Brain microvascular endothelial cell (primary cell): ENCODE measurements at places on chromosomes 3 and 15.

GRCh38 chr15:51825698-51826097 is 3.8 kb upstream of the TMOD3 start:
- DNase-seq, result no peak

DNA sequence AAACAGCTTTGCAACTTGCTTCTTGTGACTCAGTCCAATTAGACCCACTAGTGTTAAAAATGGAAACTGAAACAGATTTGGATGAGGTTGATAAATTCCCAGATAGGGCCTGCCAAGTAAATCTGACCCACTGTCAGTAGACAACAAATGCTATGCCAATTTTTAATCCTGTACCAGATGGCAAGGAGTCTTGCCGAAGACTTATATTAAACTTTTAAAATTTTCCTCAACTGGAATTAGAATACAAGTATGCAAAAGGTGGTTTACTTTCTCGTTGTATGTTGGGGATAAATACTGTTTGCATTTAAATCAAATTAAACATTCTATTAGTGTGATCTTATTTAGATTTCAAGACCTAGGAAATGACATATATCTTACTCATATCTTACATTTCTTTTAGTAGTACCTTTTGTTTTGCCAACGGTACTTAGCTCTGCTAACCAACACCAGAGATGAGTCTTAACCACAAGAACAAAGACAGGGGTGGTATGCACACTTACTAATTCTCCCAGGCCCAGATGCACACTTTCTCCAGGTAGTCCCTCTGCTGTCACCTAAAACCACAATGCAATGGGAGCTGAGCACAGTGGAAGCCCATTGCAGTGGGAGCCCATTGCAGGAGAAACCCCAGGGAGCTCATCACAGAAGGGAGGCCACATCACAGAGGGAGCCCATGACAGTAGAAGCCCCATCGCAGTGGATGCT is 77.8 kb downstream of the WWTR1 start:
- peak; percentile 56 for DNase-seq

DNA sequence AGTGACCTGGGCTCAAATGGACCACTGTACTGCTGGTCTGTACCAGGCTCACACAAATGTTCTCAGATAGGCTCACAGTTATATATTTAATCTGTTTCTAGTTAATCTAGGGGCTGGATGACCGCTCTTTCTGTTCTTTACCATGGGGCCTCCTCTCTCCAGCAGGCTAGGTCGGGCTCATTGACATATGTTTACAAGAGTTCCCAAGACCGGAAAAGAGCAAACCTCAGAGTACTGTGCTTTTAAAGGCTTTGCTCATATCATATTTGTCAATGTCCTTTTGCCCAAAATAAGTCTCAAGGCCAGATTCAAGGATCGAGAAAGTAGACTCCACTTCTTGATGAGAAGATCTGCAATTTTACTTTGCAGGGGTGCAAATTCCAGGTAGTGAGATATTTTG is 348.0 kb upstream of the EPHA6 start:
- no peak for DNase-seq

- no peak for DNase-seq
Measured at GRCh38 chr3:196063049-196063448, 18.8 kb downstream of the TFRC start.

DNA sequence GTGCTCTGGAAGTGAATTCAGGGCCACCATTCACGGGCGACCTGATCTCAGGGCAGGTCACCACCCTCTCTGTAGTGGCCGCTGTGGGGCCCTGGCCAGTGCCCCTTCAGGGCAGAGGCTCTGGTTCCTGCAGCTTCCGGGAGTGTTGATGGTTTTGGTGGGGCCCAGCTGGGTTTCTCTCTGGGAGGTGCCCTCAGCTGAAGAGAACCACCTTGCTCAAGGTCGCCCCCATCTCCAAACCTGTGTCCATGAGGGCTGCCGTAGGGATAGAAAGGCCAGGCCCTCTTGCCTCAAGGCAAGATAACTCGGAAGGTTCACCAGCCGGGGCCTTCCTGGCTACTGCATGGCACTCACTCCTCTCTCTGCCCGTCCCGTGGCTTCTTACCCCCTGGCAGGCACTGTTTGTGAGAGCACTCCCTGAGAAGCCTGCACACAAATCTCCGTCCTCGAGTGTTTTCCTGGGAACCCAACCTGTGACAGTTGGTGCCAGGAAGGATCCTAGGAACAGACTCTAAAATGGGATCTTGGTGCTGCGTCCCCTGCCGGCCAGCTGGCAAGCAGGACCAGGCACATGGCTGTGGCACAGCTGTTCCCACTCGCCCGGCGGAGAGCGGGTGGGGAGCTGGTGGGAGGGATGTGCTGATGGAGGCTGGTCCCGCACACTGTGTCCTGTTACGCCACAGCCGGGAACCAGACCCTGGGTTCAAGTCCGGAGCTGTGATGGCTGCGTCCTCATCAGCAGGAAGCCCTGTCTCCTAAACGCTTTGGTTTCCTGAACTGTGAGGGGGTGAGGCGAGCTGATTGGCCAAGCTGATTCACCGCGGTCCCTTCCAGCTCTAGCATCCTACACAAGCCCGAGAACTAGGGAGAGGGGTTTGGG is 23.2 kb upstream of the PIGZ start:
- no peak for DNase-seq

- DNase-seq, result no peak
Measured at GRCh38 chr3:159861369-159861987, 127.2 kb upstream of the IL12A start.

DNA sequence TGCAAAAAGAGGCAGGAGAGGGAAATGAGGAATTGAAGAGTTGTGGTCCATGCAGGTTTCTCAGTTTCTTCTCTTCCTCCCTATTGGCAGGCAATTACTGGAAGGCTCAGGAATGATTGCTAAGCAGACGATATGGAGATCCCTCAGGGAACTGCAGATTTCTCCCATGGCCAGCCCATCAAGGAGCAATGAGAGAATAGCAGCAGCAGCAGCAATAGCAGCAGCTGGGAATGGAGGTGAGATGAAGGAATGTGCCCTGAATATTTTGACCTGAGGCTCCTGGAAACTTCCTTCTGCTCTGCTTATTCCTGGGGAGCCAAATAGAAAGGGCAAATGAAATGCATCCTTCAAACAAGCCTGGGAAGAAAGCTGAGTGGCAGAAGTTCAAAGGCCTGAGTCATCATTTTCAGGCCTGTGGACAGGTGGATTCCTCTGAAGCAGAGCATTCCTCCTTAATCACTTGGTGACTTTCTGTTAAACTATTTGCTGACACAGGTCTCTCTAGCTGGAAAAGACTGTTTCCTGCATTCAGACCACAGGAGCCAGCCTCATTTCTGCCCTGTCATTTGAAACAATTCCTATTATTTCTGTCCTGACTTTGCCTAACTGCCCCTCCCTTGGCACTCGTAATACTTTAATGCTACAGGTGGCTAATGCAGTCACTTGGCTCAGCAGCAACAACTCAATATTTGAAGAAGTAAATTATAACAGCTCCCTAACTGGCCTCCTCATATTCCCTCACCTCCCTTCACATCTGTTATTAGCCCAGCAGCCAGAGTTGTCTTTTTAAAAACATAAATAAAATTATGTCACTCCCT is 146.9 kb upstream of the GADL1 start:
- DNase-seq, result peak; percentile 83

DNA sequence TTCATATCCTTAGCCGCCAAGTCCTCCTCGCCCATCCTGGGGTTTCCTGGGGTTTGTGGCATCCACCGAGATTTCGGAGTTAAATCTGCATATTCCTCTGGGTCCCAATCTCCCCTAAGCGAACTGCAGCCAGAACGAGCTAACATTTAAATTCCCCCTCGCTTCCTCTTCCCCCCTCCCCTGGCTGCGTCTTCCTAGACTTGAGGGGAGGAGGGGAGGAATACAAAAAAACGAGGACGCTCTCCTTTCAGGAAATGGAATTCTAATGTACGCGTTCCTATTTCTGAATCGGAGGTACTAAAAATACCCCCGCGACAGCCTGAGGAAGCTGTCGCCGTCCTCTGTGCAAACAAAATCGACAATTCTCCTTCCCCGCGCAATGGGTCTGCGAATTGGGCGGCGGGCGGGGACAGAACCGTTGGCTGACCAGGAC is 5.6 kb downstream of the FEZF2 start:
- DNase-seq, result no peak

- DNase-seq, result peak; percentile 90
Measured at GRCh38 chr15:50828610-50829206, 63.2 kb upstream of the SPPL2A start.

DNA sequence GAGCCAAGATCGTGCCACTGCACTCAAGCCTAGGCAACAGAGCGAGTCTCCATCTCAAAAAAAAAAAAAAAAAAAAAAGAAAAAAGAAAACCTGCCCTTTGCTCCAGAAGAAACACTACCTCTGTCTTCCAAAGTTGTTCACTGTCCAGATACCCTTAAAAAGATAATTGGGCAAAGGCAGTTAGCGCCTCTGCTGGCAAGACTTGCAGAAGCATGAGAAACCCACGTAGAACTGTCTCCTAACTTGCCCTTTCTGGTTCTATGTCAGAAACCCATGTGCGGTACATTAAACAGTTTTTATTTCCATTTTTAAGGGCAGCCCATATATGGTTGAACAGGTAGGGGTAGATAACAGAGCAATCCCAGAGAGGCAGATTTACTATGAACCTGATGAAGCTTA is 1026.4 kb downstream of the ROBO2 start:
- DNase-seq, result no peak

- no peak for DNase-seq
Measured at GRCh38 chr3:194120789-194121770, 14.9 kb upstream of the HES1 start.

GRCh38 chr3:105866656-105867653 is 1.9 kb downstream of the CBLB start:
- DNase-seq, result peak; percentile 53

- peak; percentile 60 for DNase-seq
Measured at GRCh38 chr15:78457101-78457500, 19.1 kb downstream of the IREB2 start.

- DNase-seq, result peak; percentile 61
Measured at GRCh38 chr3:41960826-41961750, 815 bp downstream of the ULK4 start.

- DNase-seq, result peak; percentile 48
Measured at GRCh38 chr15:67433495-67434099, 87.3 kb upstream of the C15orf61 start.

DNA sequence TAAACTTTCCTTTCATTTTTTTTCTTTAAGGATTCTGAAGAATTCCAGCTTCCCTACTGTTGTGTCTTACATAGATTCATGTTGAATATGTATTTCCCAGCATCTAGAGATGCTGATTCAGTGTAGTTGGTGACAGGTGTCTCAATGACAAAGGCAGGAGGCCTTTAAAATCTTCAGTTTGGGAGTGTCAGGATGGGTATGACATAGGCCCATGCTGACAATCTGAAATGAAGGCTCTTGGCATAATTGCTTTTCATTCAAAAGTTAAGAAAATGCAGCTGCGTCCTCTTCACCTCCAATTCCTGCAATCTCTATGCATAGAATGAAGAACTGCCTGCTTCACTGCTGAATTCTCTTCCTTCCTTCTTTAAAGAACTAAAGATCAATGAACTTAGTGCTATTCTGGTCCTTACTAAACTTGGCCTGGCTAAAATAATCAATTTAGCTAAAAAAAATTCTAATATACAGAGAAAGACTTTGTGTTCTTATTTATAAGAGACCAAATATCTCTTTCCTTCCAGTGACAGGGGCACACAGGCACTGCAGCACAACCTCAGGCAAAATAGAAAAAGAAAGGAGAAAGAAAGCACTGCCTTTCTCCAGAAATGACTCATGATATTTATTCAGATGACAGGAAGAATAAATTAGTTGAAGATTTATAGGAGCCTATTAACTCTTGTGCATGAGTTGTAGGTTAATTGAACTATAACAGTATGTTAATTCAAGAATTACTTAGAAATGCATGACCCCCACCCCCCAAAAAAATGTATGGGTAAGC is 152.6 kb upstream of the GBE1 start:
- no peak for DNase-seq

DNA sequence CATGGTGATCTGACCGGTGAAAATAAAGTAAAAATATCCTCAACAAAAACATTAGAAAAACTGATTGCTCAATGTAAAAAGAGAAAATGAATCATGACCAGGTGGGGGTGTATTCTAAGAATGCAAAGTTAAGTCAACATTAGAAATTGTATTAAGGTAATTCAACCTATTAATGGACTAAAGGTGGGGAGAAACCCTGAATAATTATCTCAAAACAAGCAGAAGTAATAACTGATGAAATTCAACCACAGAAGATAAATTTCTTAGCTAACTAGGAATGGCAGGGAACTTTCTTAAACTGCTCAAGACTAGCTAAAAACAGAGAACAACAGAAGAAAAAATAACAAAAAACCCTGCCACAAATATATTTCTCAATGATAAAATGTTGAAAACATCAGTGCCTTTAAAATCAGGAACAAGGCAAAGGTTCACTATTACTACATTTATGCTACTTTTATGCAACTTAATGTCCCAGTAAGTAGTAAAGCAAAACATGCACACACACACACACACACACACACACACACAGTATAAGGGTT is 204.4 kb upstream of the THBS1 start:
- no peak for DNase-seq

GRCh38 chr3:114464548-114464947 is 170.7 kb downstream of the TIGIT start:
- DNase-seq, result no peak

DNA sequence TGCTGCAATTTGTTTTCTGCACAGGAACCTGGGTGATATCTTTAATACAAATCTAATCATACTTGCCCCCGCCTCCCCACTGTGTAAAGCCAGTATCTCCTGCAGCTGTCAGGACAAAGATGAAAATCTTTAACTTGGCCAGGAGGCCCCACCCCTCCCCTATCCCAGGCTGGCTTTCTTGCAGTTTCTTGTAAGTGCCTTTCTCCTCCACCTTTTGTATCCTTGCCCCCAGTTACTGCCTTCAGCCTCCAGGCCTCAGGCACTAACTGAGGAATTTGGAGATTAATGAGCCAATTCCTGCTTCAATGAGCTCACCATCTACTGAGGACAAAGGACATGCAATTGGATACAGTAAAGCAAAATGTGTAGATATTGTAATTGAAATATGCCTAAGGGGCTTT is 6.5 kb downstream of the GCSAM start:
- DNase-seq, result no peak

DNA sequence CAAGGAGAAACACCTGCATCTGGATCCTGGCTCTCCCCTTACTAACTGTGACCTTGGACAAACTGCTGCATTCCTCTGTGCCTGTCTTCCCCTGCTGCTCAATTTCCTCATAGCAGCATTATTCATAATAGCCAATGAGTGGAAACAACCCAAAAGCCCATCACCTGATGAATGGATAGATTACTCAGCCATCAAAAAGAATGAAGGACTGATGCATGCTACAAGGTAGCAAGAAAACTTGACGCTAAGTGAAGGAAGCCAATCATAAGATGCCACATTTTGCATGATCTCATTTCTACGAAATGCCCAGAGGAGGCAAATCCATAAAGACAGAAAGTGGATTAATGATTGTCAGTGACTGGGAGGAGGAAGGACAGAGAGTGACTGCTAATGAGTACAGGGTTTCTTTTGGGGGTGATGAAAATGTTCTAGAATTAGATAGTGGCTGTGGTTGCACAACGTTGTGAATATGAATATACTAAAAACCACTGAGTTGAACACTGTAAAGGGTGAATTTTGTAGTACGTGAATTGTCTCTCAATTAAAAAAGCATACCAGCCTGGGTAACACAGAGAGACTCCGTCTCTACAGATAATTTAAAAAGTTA is 11.2 kb downstream of the IGDCC4 start:
- no peak for DNase-seq

- peak; percentile 63 for DNase-seq
Measured at GRCh38 chr15:34271493-34271892, 46.7 kb downstream of the EMC4 start.

GRCh38 chr3:122508135-122508914 is 6.4 kb downstream of the KPNA1 start:
- DNase-seq, result no peak

GRCh38 chr15:71891026-71891425 is 80.7 kb downstream of the NR2E3 start:
- no peak for DNase-seq

- no peak for DNase-seq
Measured at GRCh38 chr3:78613421-78613879, 1154.3 kb downstream of the ROBO1 start.
